ENCODE measurements at places on chromosomes 6 and 20. TPM values are rescaled to one million over a fixed set of nuclear protein-coding genes. Genes with fewer than 3 reads are reported as not detected.

Gene PHACTR3
- not detected for total RNA-seq

Gene OOEP
- not detected for total RNA-seq

Gene GPLD1
- 0.40 TPM for total RNA-seq

Gene IRF4
- 32.8 TPM for total RNA-seq

Gene TP53TG5
- not detected for total RNA-seq

Gene NPEPL1
- total RNA-seq, result 64.8 TPM

Gene KIF25
- not detected for total RNA-seq

Gene SNAI1
- total RNA-seq, result 3.3 TPM

Gene MTHFD1L
- total RNA-seq, result 22.1 TPM

Gene PSMB1
- total RNA-seq, result 98.7 TPM

Gene PTPN1
- 65.5 TPM for total RNA-seq

Gene PPIL6
- total RNA-seq, result 1.6 TPM

Gene ECT2L
- not detected for total RNA-seq

Gene CST4
- not detected for total RNA-seq

Gene TNFRSF6B
- total RNA-seq, result not detected

Gene ZNF334
- 0.21 TPM for total RNA-seq

Gene FAM50B
- total RNA-seq, result 5.0 TPM

Gene TTK
- total RNA-seq, result 0.85 TPM

Gene SOBP
- not detected for total RNA-seq

Gene BACH2
- total RNA-seq, result 53.7 TPM

Gene SCRT2
- not detected for total RNA-seq

Gene CSNK2B
- 107 TPM for total RNA-seq

Gene TMEM242
- total RNA-seq, result 12.4 TPM

Gene MRAP2
- not detected for total RNA-seq

Gene BANF2
- total RNA-seq, result not detected

Gene ATF6B
- 107 TPM for total RNA-seq

Gene TBCC
- 71.5 TPM for total RNA-seq

Gene CYP39A1
- not detected for total RNA-seq

Gene ACTL10
- 1.2 TPM for total RNA-seq

Gene IYD
- total RNA-seq, result not detected

Gene SLA2
- total RNA-seq, result 46.8 TPM

Gene MCCD1
- total RNA-seq, result not detected

Gene GSTA4
- 0.87 TPM for total RNA-seq

Gene MEP1A
- not detected for total RNA-seq

Gene PROKR2
- total RNA-seq, result not detected

Gene OPRM1
- not detected for total RNA-seq

Gene TSPO2
- not detected for total RNA-seq

Gene TEAD3
- not detected for total RNA-seq

Gene TMEM200A
- total RNA-seq, result 2.3 TPM

Gene TMEM244
- 1.2 TPM for total RNA-seq

Gene SAMD3
- 14.5 TPM for total RNA-seq

Gene CD24
- total RNA-seq, result 3.3 TPM

Gene CTSZ
- total RNA-seq, result 27.4 TPM

Gene SLC22A2
- not detected for total RNA-seq

Gene SLC22A1
- 0.45 TPM for total RNA-seq

Gene PLCB1
- 19.1 TPM for total RNA-seq

Gene HTR1E
- total RNA-seq, result not detected

Gene GLP1R
- total RNA-seq, result not detected
